ENCODE measurements at places on chromosomes 16 and 17.

GRCh38 chr16:27240948-27241531, 27.5 kb downstream of the NSMCE1 start:
- peak; percentile 76 for DNase-seq

GRCh38 chr16:83615953-83616350, 191.8 kb upstream of the HSBP1 start:
- peak; percentile 32 for DNase-seq

DNA sequence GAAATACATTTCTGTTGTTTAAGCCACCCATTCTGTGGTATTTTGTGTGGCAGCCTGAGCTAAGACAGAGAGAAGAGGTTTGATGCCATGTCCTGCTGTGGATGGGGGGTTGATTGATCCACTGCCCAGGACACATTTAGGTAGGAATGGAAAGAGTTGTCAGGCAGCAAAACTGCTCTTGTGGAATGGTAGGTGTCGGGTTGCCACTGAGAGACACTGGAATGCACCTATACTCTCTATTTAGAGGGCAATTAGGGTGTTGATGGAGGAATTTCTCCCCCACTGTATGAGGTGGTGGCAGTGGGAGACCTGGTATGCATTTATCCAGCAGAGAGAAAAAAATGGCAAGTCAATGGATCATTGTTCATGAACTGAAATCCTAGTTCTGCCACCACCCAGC, 30.9 kb downstream of the CBLN1 start:
- no peak for DNase-seq

DNA sequence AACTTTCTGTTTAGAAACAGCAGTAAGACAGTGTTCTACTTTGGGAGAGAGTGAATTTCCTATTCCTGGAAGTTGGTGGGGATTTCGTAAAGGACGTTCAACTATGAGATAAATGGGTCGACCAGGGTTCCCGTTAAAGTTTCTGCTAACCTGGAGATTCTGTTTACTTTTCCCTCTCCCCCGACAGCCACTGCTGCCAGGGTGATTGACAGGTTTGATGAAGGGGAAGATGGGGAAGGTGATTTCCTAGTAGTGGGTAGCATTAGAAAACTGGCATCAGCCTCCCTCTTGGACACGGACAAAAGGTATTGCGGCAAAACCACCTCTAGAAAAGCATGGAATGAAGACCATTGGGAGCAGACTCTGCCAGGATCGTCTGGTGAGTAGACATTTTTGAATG, 1.3 kb downstream of the AATF start:
- no peak for DNase-seq

- peak; percentile 35 for DNase-seq
Measured at GRCh38 chr16:53732296-53732929, 28.5 kb downstream of the FTO start.

DNA sequence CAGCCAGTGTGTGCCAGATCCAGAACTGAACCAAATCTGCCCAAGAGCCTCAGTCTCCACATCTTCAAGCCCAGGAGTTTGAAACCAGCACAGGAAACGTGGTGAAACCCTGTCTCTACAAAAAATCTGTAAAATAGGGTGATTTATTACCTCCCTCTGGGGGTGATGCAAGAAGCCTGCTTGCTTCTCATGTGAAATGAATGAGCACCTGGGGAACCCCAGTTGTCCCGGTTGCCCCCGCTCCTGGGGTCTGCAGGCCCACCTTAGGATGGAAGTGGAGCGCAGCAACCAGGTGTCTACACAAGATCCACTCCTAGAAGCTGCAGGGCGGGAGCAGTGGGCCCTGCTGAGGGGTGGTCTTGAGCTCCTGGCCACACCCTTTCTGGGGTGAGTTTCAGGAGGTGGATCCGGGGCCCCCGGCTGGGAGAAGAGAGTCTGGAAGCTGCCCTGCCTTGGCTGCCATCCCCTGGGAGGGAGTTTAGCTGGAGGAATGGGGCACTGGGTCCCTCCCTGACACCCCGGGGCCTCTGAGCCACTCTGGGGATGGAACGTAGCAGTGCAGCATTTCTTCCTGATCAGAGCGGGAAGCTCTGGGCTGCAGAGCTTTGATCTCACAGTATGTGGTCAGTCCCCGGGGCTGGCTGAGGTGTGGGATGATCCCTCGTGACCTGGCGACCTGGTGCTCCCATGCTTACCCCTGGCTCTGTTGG, 117.8 kb downstream of the RAB11FIP4 start:
- DNase-seq, result no peak
